Right ventricle myocardium inferior (tissue), 1 donor: ENCODE measurements at places on chromosomes 4 and X. TPM values are rescaled to one million over a fixed set of nuclear protein-coding genes. Genes with fewer than 3 reads are reported as not detected.
A peak's percentile ranks its signal among the peaks of the same experiment; 100 is the strongest.

- DNase-seq: no peak
Observed at GRCh38 chr4:7886007-7886973, 53.4 kb downstream of the AFAP1 start.

GRCh38 chrX:68417651-68418050, 15.6 kb downstream of the OPHN1 start:
- DNase-seq: no peak

DNA sequence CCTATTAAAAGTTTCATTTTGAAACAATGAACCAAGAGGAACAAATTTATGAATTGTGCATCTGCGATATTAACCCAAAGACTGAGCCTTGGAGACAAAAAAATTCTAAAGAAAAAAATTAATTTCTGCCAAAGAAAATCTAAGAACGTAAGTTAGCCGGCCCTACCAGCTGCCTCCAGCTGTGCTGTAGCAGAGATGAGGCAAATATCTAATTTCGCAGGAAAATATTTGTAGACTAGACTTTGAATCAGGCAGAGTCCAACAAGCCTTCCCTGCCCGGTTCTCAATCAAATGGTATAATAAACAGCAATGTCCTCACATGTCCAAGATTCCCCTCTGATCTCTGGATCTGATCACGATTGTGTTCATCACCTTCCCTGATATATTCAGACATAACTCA, 21.2 kb upstream of the SMIM20 start:
- no peak for DNase-seq

DNA sequence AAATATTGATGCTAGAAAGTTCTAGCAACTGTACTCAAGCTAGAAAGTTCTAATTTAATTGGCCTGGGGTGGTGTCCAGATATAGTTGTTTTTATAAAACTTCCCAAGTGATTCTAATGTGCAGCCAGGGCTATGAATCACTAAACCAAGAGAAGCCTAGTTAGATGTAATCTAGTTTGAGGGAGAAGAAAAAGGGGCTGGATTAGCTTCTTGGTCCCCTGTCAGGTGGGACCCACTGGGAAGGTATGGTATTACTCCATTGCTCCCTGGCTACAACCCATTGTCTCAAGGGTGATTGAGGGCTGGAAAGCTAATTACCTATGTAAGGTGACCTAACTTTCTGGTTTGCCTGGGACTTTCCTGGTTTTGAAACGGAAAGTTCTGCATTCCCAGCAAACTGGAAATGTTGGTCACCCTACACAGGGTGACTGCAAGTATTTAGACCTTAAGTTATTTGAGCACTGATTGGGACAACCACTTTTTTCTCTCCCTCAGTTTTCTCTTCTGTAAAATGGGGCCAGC, 23.9 kb upstream of the MSN start:
- DNase-seq: no peak

DNA sequence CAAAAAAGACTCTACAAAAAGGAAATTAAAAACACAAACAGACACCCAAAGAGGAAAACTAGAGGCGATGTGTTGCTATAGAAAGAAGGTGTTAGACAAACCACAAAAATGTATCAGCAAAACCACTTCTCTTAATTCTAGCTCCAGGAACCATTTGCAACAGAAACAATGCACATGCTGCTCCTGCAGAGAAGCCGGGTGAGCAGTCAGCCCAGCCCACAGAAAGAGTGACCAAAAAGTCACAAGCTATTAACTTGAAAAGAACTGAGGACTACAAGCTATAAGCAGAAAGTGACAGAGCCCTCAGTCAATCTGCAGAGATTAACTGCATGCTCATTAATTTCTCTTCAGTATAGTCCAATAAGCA, 96.2 kb upstream of the KLHL13 start:
- DNase-seq: no peak

- DNase-seq: no peak
Observed at GRCh38 chr4:56149591-56149990, 200.8 kb downstream of the CEP135 start.

- peak; percentile 94 for DNase-seq
Observed at GRCh38 chr4:473570-474457, 25.1 kb downstream of the ZNF721 start.

DNA sequence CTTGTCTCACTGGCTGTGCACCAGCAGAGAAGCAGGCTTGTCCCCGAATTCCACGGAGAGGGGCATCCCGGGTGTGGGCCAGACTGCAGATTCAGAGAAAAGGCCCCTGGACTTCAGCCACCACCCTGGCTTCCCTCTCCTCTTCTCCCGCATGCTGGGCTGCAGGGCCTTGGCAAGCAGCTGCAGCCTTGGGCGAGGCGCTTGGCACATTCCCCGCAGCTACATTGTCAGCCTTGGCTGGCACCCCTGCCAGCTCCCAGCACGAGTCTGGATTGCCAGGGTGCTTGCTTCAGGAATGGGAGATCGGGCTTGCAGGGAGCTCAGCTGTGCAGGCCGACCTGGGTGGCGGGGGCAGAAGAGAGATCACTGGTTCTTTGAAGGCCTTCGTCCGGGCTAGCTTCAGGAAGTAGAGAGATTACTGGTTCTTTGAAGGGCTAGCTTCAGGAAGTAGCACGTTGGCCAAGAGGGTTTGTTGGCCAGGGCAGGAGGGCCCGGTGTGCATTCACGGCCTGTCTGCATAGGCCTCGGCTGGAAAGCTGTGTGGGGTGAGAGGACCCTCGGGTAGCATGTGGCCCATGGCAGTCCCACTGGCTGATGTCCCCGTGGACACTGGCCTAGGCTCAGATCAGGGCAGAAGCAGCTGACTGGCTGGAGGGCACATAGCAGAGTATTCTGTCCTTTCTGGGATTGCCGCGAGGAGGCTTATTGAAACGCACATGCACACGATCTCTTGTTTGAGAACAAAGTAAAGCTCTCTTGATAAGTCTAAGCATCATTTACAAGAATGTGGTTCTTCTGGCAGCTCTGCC, 2.7 kb downstream of the ABCD1 start:
- DNase-seq: no peak

DNA sequence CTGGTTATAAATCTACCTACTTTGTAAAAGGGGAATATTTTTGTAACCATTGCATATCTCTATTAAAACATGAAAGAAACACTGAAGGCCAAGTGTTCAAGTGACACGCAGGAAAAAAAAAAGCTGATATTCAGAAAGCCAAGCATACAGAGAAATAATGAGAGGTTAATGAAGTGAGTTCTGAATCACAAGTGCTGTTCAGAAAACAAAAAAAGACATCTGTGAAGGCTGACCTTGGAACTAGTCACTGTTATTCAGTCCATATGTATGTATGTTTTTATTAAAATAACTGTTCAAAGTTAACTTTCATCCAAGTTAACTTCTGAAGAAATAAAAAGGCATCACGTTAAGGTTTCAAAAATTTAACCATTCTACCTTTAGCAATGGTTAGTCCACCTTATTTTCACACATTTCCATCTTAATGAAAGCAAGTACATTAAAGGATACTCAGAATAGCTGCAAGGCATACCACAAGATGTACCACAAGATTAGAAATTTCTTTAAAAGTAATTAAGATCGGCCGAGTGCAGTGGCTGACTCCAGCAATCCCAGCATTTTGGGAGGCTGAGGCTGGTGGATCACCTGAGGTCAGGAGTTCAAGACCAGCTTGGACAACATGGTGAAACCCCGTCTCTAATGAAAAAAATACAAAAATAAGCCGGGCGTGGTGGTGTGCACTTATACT, 31.4 kb downstream of the SH3RF1 start:
- DNase-seq: no peak

- no peak for DNase-seq
Observed at GRCh38 chr4:149993030-149993429, 85.2 kb upstream of the DCLK2 start.

GRCh38 chrX:21738210-21738949, 19.5 kb downstream of the SMPX start:
- peak; percentile 33 for DNase-seq

DNA sequence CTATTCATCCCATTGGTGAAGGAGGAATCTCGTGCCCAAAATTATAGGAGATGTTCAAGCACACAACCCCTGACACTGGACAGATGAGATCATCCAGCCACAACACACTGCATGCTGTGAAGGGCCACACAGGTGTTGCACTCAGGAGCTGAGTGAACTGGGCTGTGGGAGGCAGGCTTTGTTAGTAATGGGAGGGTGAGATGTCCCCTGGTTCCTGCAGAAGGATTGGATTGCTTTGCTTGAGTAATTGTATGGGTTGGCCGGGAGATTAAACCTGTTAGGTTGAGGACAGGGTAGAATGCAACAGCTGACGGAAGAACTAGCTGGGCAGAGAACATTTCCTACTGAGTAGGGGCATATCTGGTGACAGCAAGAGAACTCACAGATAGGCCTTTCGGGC, 152.2 kb downstream of the TACR3 start:
- DNase-seq: no peak

DNA sequence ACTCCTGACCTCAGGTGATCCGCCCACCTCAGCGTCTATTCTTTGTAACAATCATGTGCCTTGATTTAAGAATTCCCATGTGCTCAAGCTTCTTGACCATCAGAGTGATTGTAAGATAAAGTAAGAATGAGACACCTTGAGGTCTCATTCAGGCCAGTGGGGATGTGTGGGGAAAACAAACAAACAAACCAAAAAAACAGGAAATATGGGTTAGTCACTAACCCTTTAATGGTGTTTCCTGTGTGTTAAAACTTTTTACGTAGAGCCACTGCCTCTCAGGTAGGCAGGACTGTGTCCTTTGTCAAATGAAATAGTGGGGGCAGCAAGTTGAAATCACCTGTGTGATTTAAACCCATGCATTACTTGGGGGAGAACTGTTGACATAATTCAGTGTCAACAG, 91.5 kb upstream of the DHRSX start:
- no peak for DNase-seq

DNA sequence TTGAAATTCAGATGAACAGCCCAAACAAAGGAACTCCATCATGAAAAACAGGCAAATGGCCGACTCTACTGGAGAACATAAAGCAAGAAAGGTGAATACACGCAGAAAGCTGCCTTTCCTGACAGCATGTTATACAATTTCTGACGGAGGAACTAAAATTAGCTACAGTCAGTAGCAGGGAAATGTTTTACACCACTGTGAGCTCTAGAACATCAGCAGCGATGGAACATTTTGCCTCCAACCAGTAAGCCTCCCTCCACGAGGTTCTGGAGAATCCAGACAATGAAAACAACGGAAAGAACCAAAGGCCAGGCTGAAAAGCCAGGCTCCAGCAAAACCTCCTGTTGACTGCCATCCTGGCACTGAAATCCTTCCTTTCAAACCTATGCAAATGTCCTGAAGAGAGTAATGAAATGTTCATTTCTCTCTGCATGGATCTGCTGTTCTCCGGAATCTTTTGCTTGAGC, 78.9 kb downstream of the IRF2 start:
- no peak for DNase-seq

GRCh38 chr4:150155391-150155790, 77.1 kb downstream of the DCLK2 start:
- DNase-seq: no peak

- no peak for DNase-seq
Observed at GRCh38 chrX:9788911-9789310, 2.7 kb downstream of the SHROOM2 start.

GRCh38 chrX:72475952-72476668, 96.5 kb downstream of the HDAC8 start:
- DNase-seq: no peak

- DNase-seq: no peak
Observed at GRCh38 chr4:106671716-106672115, 303.1 kb upstream of the GIMD1 start.

- no peak for DNase-seq
Observed at GRCh38 chr4:58119298-58119697, 1009.1 kb upstream of the IGFBP7 start.

DNA sequence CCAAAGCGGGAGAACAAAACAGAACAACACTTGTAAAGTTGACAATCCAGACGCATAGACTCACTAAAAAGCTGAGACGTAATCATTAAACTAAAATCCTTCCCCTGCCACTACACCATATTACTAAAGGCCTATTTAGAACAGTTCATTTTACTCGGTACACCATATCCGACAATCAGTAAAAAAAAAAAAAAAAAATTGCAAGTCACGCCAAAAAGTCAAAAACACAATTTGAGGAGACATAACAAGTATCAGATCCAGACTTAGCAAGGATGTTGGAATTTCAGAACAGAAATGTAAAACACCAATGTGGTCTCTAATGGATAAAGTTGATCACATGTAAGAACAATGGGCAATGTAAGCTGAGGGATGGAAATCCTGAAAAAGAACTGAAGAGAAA, 1899.4 kb downstream of the STIM2 start:
- DNase-seq: no peak

GRCh38 chrX:86946569-86946968, 571.0 kb upstream of the KLHL4 start:
- DNase-seq: no peak

DNA sequence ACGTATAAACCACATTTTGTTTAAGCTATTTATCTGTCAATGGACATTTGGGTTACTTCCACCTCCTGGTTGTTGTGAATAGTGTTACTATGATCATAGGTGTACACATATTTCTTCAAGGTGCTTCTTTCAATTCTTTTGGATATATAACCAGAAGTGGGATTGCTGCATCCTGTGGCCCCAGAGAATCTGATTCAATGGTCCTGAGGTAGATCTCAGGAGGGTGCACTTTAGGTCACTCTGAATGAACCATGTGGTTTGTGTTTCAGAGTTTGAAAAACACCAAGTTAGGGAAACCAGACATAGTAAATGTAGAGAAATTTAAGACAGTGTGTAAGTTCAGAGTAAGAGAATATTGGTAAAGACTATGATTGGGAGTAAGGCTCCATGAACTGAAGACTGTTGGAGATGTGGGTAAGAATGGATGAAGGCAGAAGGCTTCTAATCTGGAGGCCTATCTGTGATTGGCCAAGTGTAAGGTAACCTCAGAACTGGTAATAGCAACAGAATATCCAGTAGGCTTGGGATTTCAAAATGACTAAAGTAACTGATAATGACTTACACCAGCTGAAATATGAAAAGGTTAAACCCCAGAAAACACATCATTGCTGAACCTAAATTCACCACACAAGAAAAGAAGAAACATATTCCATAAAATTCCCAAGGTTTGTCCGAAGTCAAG, 236.9 kb downstream of the CAMK2D start:
- no peak for DNase-seq

GPR50 gene
- not detected for total RNA-seq

HTRA3 gene
- 131 TPM for total RNA-seq

IL1RAPL1 gene
- 4.0 TPM for total RNA-seq

PABPC1L2A gene
- not detected for total RNA-seq

USP11 gene
- 31.5 TPM for total RNA-seq

UGT2B17 gene
- total RNA-seq: not detected

IL15 gene
- total RNA-seq: 1.6 TPM

PABPC1L2B gene
- not detected for total RNA-seq

ERVMER34-1 gene
- 5.3 TPM for total RNA-seq

CXCL11 gene
- not detected for total RNA-seq

XAGE1B gene
- total RNA-seq: not detected

TCP11X2 gene
- not detected for total RNA-seq

CT45A1 gene
- total RNA-seq: not detected
